ENCODE measurements at places on chromosomes 4 and X.

DNA sequence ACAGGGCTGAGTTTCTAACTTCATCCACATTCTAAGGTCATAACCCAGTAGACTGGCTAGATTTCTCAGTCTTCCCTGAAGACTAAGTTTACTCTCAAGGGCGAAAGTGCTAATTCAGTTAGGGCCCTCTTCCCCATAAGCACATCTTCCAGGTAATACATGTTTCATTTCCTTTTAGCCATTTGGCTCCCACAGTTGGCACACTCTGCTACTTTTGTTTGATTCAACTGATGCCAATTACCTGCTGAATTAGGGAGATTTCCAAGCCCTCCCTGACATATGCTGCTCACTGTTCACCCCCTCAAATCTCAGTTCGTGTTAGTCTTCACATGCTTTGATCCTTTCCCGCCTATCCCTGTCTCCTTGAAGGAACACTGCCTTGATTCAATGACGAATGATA lies 17.0 kb upstream of the WDR17 start:
- no peak for DNase-seq

DNA sequence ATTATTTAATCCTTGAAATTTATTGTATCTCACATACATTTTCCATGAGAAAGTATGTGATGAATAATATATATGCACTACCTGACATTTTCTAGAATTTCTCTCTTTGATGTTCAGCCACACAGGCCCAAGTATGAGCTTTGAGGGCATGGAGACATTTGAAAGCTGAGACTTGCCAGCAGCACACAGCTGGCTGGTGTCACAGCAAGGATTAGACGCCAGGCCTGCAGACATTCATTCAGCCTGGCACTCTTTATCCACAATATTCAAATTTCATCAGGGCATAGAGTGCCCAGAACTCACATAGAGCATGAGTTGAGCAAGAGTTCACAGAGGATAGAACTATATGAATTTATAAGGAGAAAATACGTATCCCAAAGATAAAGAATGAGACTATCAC lies 74.0 kb downstream of the GRIA2 start:
- no peak for DNase-seq

- DNase-seq = no peak
These were observed 436.2 kb downstream of the TLL1 start for GRCh38 chr4:166309286-166309685.

DNA sequence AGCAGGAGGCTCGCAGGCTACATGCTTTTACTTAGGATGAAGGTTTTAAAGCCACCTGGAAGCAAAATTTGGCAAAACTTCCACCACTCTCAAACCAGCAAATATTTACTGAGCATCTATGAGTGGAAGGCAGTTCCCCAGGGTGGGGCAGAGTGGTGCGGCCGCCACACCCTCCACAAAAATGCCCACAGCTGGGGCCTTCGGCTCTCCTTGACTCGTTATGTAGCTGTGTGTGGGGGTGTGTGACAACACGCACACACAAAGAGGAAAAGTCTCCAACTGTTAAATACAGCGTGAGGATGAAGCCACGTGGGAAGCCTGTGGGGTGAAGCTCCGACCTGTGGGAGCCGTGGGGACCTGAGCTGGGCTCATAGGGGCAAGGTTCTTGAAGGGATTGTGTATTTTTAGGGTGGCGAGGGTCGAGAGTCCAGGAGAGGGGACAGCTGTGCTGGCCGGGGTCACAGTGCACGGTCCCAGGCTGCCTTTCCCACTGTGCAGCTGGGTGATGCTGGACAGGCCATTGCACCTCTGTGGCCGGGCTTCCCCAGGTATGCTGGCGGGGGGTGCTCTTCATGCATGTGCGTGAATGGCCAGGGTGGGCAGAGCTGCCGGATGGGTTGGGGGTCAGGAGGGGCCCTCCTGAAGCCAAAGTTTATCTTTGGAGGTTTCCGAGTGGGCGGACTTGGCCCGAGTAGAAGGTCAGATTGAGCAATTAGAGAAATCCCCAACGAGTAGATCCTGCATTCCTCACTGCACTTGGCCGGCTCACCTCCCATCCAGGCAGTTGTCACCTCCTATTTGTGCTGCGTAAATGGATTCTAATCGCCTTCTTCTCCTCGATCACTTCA lies 25.4 kb downstream of the SORCS2 start:
- no peak for DNase-seq

DNA sequence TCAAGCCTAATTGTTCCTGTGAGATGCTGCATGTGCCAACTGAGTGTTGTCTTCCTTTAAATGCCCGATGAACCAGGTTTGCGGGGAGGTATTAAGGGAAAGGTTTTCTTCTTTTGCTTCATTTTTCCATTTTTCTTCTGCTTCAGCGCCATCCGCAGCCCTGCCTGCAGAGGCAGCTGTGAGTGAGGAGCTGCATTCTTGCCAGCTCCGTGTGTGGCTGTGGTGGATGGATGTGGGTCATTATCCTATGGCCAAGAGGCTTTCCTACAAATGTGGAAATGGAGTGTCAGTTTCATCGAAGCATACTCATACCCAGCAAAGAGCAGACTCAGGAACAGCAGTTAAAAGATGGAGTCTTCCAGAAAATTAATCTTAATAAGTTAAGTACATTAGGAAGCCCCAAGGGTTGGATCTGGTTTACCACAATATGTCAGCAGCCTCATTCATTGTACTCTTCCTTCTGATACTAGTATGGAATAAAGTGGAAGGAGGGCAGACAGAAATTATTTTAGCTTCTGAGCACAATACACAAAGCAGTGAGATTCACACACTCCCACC lies 37.6 kb downstream of the TNIP3 start:
- DNase-seq = no peak

Data from CD4-positive, alpha-beta T cell treated with Interleukin-4 for 4 hours (primary cell).